ENCODE measurements at places on chromosomes 6 and 20.

GRCh38 chr6:28081486-28081751, 1.1 kb downstream of the ZNF165 start:
- no peak for DNase-seq

- DNase-seq: no peak
Observed at GRCh38 chr6:138529478-138529877, 30.2 kb upstream of the NHSL1 start.

DNA sequence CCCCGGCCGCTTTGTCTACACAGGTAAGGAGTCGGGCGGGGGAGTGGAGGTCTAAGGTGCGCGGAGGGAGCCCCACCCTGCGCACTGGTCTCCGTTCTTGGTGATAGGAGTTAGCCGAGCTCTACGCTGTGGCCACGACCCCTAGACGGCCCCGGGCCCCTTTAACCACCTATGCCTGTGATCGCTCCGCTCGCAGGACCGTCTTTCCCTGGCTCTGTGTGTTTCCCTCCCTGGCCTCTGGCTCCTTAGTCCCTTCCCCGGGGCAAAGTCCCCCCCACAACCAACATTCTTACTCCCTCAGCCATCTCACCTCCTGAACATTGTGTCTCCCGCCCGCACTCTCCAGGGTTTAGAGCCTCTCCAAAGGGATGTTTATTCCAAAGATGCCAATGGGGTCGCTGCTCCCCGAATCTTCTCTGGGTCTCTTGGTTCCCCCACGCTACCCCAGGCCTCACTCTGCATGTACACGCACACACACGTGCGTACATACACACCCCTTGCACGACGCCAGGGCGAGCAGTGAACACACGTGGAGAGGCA, 50.4 kb downstream of the CPXM1 start:
- no peak for DNase-seq

DNA sequence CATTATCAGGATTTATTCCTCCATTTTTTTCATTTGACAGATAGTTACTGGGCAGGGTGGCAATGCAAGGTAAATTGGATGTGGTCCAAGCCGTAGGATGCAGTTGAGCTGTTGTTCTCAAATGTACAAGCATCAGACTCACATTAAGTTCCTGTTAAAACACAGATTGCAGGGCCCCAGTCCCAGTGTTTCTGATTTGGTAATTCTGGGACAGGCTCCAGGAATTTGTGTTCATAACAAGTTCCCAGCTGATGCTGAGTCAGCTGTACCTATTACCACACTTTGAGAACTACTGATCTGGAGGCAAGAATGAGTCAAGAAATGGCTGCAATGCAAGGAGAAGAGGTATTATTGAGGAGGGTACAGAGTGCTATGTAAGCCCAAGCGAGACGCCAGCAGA, 11.7 kb downstream of the TMEM244 start:
- no peak for DNase-seq

DNA sequence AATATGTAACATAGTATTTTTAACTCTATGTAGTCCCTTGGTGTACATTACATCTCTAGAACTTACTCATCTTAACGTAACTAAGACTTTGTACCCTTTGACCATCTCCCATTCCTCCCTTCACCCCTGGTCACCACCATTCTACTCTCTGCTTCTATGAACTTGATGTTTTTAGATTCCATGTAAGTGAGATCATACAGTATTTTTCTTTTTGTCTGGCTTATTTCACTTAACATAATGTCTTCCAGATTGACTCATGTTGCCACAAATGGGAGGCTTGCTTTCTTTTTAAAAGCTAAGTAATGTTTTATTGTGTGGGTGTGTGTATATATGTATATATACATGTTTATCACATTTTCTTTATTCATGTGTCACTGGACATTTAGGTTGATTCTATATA, 55.8 kb downstream of the TMEM200A start:
- no peak for DNase-seq

DNA sequence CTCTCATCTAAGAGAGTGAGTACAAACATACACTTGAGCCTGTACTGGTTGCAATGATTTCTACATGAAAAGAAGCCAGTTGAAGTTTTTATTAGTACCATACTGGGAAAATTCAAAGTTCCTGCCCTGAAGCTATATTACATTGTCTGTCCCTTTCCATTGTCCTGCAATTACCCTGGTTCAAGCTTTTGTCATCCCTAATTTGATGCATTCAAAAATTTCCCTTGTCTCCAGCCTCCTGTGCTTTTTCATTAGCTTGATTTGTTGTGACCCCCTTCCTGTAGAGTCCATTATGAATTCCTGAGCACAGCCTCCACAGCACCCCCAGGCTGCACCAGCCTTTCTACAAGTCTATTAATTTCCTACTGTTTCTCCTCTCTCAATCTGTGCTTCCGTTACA, 46.4 kb downstream of the VGLL2 start:
- no peak for DNase-seq

- DNase-seq: no peak
Observed at GRCh38 chr6:340186-340955, 48.1 kb downstream of the DUSP22 start.

GRCh38 chr20:60101201-60101890, 143.1 kb downstream of the CDH26 start:
- DNase-seq: no peak

DNA sequence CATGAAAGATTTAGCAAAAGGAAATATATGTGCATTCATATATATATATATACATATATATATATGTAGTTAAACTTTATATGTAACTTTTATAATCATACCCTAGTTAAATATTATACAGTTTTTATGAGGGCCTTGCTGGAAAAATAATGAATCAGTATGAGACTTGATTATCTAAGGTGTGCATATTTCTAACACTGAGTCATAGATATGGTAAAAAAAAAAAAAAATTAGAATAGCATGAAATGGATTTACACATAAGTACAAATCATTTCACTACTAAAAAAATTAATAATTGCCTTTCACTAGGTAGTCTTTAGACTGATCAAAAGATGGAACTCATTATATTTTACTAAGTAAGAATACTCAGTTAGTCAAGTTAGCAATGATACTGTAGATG, 51.3 kb upstream of the DST start:
- no peak for DNase-seq

GRCh38 chr20:44203161-44203560, 7.4 kb downstream of the OSER1 start:
- no peak for DNase-seq

- no peak for DNase-seq
Observed at GRCh38 chr6:108652375-108652774, 91.7 kb downstream of the FOXO3 start.

GRCh38 chr6:95292011-95292410, 285.3 kb upstream of the MANEA start:
- no peak for DNase-seq

DNA sequence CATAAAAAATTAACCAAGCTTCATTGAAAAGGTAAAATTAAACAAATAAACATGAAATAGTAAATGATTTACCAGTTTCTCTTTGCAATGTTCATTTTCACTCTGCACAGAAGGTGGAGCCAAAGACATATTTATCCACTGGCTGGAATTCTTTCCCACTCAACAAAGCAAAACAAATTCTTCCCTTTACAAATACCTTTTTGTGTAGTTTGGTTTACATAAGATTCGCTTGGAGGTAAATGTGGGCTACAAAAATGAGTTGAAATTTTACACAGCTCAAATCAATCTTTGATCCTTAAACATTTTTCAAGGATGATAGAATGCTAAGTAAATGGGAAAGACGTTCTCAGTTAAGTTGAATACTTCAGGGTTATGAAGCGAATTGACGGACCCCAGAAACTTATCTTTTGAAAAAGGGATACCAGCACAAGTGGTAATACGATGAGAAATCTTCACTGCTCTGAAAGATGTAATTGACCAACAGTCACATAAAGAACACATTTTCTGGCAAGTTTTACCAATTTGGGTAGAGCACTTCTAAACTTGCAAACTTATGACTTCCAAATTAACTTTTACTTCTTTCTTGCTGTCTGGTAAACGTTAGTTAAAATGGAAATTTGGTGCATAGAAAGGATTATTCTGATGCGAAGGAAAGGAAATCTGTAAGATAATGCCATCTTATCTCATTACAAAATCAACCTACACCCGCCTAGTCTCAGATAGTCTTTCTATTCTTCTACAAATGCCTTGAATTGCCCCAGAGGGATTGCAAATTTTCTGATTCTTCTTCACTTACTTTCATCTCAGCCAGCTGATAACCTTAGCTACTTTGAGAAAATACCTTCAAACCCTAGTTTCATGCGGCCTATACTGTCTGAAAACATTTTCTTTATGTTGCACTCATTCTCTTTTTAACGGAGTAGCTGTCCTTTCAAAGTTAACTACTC, 4.7 kb upstream of the GJA1 start:
- no peak for DNase-seq

DNA sequence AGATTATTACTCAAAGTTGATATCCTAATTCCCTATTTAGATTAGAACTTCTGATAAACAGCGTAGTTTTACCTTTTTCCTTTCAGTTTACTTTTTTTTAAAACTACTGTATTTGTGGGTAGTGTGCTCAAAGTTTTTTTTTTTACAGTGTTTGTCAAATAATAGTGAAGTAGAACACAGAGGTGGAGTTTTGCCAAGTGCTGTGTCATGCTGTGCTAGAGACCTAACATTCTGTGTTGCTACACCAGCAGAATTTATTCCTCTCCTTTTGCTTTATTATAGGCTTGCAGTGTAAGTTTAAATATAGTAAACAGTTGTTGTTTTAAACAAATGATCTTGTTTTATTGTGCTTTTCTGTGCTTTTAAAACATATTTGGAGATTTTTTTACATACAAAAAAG, 125.4 kb downstream of the HIVEP1 start:
- no peak for DNase-seq

DNA sequence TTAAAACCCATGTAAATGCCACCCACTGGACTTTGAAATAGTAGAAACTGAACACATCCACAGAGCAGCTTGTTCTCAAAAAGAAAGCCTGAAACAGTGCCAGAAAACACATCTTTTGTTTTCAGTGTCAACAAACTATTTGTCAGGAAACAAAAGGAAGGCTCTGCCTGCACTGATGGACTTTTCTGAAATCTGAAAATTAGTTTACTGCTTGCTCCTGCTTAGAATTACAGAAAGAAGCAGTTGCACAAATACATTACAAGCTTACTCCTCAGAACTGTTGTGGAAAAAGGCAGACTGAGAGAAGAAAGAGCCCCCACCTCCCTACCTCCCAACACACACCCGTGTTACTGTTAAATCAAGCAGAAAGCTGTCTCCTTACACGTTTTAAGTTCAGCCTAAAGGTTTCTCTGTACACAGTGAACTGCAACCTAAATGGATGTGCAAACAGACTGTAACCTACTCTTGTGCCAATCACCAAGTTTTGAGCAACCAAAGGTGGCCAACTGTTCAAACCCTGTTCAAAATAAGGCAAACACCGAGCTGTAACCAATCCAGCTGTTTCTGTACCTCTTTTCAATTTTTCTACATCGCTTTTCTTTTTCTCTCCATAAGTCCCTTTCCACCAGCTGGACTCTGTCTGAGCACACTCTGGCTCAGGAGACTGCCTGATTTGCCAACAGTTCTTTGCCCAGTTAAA, 43.7 kb downstream of the FRK start:
- DNase-seq: no peak

DNA sequence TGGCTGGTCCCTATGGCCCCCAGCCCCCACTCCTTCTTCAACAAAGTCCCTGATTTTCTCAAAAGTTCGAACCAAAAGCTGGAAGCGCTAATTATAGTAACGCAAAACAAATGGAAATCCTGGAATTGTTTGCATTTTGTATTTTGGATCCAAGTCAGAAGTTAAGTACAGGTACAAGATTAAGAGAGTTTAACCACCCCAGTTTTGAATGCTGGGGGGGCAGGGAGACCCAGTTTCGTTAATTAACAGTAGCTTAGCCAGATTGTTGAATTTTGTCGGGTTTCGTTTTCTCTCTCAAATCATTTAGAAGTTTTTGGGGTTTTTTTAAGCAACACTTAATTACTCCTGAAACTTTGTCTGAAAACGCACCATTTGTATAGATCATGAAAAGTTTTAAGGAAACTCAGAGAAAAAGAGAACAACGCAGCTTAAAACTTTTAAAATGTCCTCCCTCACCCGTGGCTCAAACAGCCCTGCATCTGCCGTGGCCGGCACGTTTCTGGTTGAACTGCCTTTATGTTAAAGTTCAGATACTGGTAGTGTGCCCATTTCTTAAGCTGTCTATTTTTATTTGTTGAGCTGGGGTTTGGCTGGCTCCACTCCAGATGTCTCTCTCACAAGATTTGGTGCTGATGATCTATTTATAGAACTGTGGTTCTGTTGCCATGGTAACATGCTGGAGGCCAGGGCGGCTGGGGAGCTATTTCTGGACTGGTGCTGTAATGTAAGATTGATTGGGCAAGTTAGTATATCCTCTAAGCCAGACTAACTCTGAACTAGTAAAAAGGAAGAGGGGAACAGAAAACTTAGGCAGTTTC, 55.0 kb downstream of the GNAS start:
- no peak for DNase-seq

- DNase-seq: no peak
Observed at GRCh38 chr6:158011478-158011920, 29.8 kb downstream of the SYNJ2 start.

DNA sequence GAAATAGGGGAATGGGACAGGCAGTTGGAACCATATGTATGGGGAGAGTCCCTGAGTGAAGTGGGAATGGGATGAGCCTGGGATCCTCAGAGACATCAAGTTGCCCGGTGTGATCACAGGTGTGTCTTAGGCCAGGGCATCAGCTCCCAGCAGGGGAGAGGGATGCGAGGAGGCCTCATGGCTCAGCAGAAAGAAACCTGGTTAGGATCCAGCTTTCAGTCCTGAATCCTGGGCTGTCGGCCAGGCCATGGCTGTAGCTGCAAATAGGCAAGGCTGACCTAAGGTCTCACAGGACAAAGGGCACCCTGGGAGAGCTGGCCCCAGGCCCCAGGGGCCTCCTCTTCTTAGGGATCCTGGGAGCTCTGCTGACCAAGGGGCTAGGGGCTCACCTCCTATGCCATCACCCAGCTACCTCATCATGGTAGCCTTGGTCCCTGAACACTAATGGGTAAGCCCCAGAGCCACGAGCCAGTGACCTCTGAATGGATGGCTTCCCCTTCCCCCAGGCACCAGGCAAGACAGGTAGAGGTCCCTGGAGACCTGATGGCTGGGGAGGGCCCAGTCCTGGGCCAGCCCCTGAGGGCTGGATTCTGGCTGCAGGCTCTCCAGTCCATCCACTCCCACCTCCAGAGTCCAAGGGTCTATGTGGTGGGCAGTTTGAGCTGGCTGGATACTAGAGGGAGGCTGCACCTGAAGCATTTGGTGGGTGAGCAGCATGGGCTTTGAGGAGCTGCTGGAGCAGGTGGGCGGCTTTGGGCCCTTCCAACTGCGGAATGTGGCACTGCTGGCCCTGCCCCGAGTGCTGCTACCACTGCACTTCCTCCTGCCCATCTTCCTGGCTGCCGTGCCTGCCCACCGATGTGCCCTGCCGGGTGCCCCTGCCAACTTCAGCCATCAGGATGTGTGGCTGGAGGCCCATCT, at the start of gene SLC22A7:
SLC22A7 (plus strand) TSS at position 617 of the 921 bp plus-strand sequence; CDS start at position 716, 99 bp downstream.
- DNase-seq: no peak

All from activated CD8-positive, alpha-beta memory T cell treated with anti-CD3 and anti-CD28 coated beads for 1 hour (primary cell).